ENCODE measurements at places on chromosomes 7 and 10.

DNA sequence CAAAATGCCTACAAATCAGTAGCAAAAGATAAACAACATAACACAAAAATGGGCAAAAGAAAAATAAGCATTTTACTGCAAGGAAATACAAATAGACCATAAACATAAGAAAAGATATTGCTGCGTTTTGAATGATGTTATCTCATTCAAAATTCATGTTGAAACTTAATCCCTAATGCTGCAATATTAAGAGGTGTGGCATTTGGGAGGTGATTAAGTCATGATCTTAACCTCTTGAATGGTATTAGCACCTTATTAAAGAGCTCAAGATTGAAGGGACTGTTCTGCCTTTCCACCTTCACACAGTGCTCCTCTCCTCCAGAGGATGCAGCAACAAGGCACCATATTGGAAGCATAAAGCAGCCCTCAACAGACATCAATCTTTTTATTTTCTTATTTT, 12.4 kb upstream of the TNKS2 start:
- DNase-seq: no peak

- no peak for DNase-seq
These were observed 226.3 kb downstream of the AHR start for GRCh38 chr7:17524746-17525145.

DNA sequence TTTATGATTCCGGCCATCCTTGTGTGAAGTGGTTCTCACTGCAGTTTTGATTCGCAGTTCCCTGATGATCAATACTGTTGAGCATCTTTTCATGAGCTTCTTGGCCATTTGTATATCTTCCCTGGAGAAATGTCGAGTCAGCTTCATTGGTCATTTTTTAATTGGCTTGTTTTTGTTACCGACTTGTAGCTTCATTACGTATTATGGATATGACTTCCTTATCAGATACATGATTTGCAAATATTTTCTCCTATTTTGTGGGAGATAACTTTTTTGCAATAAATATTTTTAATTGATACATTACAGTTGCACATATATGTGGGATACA, 27.4 kb upstream of the TPK1 start:
- no peak for DNase-seq

GRCh38 chr7:150778014-150778737, 22.0 kb downstream of the TMEM176B start:
- DNase-seq: no peak

DNA sequence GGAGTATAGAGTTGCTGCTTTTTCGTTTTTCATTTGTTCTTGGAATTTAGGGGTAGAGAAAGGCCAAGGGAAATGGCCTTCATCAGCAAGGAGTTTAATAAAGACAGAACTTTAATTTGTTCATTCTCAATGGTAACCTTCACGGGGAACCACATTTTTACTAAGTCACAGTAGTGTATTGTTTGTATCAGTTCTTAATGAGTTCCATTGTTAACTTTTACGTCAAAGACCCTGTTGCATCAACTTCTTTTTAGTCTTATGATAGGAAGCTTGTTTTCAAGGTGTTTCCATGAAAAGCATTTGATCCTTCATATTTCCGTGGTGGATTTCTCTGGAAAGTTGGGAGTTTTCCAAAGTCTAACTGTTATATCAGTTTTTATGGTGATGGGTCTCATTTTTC, 169.9 kb downstream of the CREB5 start:
- no peak for DNase-seq

- no peak for DNase-seq
These were observed 1.0 kb downstream of the CNPY1 start for GRCh38 chr7:155545348-155545747.

GRCh38 chr10:102231357-102232318, 5.5 kb downstream of the ELOVL3 start:
- peak; percentile 64 for DNase-seq

DNA sequence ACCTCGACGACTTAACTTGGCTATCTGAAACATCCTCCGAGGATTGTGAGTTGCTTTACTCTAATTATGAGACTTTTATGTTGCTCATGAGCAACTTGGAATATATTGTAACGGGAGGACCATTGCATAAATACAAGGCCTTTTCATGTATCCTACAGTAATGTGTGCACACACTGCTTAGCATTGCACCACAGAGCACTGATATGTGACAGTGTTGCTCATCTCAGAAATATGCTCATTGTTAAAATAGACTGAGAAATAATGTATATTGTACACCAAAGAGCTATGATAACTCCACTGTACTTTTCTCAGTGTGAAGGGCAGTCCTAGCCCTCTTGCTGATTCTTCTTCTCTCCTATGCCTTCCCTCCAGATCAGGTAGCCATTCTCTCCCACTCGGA, 102.8 kb upstream of the CDK13 start:
- DNase-seq: no peak

DNA sequence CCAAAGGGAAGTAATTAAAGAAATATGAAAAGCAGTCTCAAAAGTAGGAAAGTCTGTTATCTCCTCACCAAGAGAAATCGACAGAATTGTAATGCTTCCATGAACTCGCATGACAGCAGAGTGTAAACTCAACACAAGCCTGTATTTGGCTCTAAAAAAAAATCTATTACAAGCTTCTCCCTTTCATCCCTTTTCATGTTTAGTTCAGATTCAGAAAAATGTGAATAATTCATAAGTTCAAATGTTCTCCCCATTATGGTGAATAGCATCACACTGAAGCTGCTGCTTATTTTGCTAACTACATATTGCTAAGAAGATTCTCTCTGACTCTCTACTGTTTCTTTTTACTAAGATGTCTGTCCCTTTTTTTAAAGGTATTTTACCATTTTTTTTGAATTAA, 910.3 kb upstream of the MBL2 start:
- DNase-seq: no peak

- no peak for DNase-seq
These were observed 6.4 kb downstream of the USP6NL start for GRCh38 chr10:11604865-11605650.

DNA sequence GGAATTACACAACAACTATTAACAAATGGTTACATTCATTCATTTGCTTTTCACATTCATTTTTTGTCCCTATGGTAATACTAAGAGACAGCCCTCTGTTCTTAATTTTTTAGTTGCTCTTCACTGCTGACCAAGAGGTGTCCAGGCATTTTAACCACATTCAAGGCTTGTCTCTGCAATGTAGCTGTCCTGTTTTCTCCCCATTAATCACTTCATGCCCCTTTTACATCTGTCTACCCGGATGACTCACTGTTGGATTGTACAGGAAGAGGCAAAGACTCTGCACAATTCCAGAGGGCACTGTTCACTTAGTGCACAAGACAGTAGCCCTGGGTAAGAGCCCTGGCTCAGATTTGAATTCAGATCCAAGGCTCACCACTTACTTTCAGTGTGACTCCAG, 168.5 kb downstream of the NOC3L start:
- no peak for DNase-seq

DNA sequence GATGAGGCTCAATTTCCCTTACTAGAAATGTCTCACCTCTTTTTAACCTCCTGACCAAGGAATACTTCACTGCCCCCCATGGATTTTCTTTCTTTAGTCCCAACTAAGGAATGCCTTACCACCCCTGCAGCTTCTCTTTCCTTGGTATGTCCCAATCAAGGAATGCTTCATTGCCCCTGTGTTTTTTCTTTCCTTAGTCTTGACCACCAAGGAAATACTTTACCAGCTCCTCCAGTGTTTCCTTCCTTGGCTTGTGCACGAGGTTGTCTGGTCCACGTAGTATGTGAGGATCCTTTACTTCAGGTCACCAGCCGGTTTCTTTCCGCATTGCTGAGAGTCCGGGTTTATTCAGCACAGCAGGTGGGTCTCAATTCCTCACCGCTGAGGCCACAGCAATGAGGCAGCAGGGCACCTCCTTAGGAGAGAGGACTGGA, 59.3 kb downstream of the CYP2C9 start:
- DNase-seq: no peak

- DNase-seq: no peak
These were observed 181.7 kb downstream of the LRMDA start for GRCh38 chr10:75612904-75613684.

DNA sequence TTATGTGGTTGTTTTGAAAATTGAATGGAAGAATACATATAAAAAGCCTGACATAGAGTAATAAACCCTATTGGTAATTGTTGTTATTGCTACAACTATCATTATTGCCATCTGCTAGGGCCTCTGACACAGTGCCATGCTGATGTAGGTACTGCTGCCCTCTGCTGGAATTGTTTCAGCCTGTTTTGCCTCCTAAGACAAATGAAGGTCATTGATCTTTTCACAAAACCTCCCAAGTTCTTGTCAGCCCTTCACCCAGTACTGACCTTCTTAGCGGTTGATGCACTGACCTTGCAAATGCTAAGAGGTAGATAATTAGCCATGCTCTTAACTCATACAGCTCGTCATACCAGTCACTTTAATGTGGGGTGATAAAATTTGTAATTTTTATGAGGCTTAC, 975.2 kb downstream of the SORCS1 start:
- no peak for DNase-seq

DNA sequence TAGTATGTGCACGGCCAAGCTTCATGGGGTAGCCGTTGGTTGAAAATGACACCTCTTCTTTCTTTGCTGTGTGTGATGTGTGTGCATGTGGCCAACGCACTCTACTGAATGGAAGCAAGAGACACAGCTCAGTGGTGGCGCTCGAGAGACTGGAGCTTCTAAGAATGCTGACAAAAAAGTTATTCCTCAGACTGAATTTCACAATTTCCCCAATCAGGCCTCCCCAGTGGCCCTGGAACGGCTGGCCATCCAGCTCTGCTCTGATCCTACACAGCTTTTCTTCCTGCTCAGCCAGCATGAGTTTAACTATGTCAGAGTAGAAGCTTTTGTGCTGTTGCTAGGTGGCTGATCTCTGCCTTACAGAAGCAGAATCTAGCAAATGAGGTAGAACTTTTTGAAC, 186.7 kb upstream of the PLXDC2 start:
- no peak for DNase-seq

DNA sequence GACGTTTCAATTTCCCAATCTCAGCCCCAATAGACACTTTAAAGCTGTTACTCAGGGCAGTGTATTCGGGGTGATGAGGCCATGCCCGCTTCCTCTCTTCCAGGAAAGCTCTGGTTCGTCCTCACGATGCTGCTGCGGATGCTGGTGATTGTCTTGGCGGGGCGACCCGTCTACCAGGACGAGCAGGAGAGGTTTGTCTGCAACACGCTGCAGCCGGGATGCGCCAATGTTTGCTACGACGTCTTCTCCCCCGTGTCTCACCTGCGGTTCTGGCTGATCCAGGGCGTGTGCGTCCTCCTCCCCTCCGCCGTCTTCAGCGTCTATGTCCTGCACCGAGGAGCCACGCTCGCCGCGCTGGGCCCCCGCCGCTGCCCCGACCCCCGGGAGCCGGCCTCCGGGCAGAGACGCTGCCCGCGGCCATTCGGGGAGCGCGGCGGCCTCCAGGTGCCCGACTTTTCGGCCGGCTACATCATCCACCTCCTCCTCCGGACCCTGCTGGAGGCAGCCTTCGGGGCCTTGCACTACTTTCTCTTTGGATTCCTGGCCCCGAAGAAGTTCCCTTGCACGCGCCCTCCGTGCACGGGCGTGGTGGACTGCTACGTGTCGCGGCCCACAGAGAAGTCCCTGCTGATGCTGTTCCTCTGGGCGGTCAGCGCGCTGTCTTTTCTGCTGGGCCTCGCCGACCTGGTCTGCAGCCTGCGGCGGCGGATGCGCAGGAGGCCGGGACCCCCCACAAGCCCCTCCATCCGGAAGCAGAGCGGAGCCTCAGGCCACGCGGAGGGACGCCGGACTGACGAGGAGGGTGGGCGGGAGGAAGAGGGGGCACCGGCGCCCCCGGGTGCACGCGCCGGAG, 2.6 kb downstream of the GJD4 start:
- no peak for DNase-seq

GRCh38 chr7:39554583-39555165, 11.5 kb upstream of the YAE1 start:
- DNase-seq: no peak

GRCh38 chr10:74786126-74786525, 40.3 kb upstream of the KAT6B start:
- DNase-seq: no peak

DNA sequence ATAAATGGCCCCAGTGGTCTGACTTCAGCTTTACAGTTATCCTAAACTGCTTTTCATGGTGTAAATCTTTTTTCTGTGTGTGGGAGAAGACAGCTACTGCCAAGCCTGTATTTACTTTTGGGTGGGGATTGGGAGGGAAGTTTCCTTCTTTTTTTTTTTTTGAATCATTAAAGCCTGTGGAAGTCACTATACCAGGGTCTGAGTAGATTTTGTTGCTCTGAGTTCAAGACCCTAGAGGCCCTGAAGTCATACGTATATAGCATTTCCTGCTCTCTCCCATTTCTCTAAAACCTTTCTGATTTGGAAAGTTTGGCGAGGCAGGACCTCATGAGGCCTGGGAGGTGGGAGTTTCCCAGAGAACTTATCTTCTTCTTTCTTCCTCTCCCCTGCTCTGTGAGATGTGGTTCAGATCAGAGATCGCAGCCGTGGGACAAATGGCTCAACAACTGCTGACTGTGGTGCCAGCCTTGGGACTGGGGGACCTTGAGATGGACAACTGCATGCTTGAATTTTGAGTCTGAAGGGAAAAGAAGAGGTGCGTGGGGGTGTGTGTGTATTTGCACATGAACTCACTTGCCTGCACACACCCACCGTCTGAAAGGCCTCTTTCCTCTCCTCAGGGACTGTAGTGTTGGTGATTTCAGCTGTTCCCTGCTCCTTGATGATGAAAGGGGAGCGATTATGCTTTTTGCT, 18.1 kb downstream of the LRMDA start:
- DNase-seq: no peak

- no peak for DNase-seq
These were observed 3.1 kb downstream of the ZRANB1 start for GRCh38 chr10:124944982-124945381.

GRCh38 chr10:123995082-123995460, 98.3 kb downstream of the CHST15 start:
- no peak for DNase-seq

DNA sequence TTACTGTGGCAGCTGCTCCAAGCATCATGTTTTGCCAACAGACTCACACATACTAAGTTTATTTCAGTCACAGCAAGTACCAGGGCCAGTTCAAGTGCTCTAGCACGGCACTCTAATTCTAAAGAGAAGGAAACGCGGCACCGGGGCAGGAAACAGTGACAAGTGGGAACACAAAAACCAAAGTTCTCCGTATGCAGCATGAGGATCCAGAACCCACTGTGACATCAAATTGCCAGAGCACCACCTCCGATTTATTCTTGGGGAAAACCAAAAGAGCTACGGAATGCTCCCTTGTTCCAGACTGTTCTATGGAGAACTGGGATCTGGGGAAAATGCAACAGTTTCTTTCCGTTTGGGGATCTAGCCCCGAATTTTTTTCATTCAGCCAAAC, 448 bp upstream of the PTER start:
- no peak for DNase-seq

GRCh38 chr10:133009218-133009950, 67.0 kb upstream of the CFAP46 start:
- DNase-seq: no peak

GRCh38 chr10:49123981-49124950, 8.9 kb upstream of the VSTM4 start:
- DNase-seq: no peak

Measured in stimulated activated CD4-positive, alpha-beta T cell treated with anti-CD3 and anti-CD28 coated beads, TNF-alpha, amount 100 ng/mL, for 1 hour (primary cell).